ENCODE measurements at places on chromosomes 16 and 17.
A peak's percentile ranks its signal among the peaks of the same experiment; 100 is the strongest.

DNA sequence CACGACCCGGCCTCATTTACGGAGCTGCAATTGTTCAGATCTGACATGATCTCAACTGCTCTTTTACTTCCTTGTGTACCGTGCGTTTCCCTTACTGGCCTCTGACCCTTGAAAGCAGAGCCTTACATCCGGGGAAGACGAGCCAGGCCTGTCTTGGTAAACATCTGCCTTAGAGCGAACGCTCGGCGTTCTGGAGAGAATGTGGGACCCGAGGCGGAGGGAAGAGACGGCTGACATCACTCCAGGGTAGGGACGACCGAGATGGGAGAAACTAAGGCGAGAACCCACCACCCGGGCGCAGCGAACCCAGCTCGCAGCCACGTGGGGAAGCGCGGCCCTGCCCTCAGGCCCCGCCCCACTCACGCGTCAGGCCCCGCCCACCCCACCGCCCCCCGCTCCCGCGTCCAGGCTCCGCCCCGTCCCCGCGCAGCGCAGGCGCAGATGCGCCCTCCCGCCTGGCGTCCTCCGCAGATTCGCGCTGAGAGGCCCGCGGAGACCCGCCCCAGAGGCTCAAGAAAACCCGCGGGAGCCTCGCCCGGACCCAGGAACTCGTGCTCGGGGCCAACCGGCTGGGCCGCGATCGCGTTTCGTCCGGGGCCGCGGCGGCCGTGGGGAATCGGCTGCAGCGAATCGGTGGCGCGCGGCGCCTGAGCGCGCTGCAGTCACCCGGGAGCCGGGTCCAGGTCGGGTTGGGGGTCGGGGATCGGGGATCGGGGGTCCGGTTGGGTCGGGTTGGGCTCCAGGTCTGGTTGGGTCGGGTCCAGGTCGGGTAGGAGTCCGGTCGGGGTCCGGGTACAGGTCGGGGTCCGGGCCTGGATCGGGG, at the start of gene TELO2:
TELO2 (plus strand) TSS at position 438 of the 823 bp plus-strand sequence. CDS start 922 bp downstream, outside the sequence.
- DNase-seq: peak; percentile 46

- DNase-seq: no peak
These were observed 9.2 kb upstream of the WFIKKN1 start for GRCh38 chr16:621526-622105.

DNA sequence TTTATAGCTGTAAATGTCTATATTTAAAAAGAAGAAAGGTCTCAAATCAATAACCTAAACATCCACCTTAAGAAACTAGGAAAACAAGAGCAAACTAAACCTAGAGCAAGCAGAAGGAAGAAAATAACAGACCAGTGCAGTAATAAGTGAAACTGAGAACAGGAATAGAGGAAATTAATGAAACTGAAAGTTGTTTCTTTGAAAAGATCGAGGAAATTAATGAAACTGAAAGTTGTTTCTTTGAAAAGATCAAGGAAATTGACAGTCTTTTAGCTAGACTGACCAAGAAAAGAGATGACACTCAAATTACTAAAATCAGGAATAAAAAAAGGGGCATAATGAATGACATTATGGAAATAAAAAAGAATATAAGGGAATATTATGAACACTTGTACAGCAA, 46.4 kb downstream of the SLFN5 start:
- DNase-seq: no peak

DNA sequence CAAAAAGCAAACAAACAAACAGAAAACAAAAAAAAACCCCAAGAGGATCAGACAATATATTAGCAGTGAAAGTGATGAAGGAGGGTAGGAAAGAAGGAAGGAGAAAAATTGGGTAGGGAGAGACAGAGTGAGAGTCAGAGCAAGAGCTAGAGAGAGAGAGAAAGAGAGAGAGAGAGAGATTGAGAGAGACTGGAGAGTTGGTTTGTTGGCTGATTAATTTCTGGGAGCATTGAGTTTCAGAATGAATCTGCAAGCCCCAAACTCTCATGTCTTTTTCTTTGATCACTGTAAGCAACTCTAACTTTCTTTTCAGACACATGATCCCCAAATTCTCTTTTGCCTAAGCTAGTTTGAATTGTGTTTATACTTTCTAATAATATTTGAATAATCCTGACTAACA, 388.1 kb downstream of the SHISA9 start:
- DNase-seq: no peak

- no peak for DNase-seq
These were observed 9.1 kb upstream of the BLMH start for GRCh38 chr17:30300818-30301217.

- DNase-seq: no peak
These were observed 374.4 kb downstream of the SNX29 start for GRCh38 chr16:12350945-12351344.

- DNase-seq: no peak
These were observed 94.7 kb downstream of the SEC14L1 start for GRCh38 chr17:77235370-77235941.

DNA sequence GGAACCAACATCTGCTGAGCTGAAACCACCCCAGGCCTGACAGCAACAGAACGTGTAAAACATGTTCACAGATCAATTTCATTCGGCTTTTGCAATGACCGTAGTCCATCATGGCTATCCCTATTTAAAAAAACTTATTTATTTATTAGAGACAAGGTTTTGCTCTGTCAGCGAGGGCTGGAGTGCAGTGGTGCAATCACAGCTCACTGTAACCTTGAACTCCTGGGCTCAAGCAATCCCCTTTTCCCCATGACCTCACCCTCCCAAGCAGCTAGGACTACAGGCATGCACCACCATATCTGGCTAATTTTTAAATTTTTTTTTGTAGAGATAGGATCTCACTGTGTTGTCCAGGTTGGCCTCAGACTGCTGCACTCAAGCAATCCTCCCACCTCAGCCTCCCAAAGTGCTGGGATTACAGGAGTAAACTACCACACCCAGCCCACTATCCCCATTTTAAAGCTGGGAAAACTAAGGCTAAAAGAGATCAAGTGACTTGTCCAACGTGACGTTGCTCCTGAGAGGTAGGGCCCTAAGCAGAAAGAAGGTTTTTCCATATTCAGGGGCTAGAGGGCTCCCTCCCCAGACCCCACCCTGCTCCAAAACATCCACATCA, 77.7 kb downstream of the MYH11 start:
- DNase-seq: no peak

DNA sequence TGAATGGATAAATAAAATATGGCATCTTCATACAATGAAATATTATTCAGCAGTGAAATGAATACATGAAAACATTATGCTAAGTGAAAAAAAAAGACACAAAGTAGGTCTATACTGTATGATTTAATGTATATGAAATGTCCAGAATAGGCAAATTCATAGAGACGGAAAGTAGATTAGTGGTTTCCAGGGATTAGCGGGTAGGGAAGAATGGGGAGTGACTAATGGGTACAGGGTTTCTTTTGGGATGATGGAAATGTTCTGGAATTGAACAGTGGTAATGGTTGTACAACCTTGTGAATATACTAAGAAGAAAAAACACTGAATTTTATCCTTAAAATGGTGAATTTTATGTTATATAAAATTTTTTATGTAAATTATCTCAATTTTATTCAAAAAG, 8.5 kb upstream of the MYCBPAP start:
- DNase-seq: no peak

GRCh38 chr17:48598736-48599135, 5.2 kb upstream of the HOXB5 start:
- no peak for DNase-seq

GRCh38 chr16:66856801-66857200, 12.6 kb downstream of the CA7 start:
- DNase-seq: no peak

- DNase-seq: peak; percentile 30
These were observed 15.3 kb upstream of the SEC14L1 start for GRCh38 chr17:77125432-77125901.

GRCh38 chr17:4839221-4839620, 6.1 kb downstream of the MINK1 start:
- no peak for DNase-seq

GRCh38 chr16:17921357-17921978, 415.1 kb downstream of the NPIPA8 start:
- no peak for DNase-seq
